ENCODE measurements at places on chromosomes 11 and 22.

GRCh38 chr11:107856180-107856980, 2.2 kb downstream of the SLC35F2 start:
- no peak for DNase-seq

DNA sequence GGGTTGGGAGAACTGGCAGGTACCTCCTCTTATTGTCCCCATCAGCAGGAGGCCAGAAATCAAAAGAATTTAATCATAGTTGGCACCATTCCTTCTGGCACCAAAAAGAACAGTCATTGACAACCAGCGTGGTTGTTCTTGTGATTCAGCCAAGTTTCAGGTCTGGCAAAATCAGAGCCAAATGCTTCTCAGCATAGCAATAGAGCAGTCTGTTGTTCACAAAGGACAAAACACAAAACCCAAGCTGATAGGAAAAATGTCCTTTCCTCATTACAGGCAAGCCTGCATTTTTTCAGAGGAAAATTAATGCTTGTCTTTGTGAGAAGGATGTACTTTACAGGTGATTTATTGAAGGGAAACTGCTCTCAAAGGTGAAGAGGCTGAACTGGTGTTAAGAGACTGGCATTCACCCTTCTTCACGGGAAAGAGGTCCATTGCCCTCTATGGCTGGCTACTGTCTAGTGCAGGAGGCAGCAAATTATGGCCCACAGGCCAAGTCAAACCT, 241.8 kb upstream of the ARHGAP42 start:
- DNase-seq = peak; percentile 25

DNA sequence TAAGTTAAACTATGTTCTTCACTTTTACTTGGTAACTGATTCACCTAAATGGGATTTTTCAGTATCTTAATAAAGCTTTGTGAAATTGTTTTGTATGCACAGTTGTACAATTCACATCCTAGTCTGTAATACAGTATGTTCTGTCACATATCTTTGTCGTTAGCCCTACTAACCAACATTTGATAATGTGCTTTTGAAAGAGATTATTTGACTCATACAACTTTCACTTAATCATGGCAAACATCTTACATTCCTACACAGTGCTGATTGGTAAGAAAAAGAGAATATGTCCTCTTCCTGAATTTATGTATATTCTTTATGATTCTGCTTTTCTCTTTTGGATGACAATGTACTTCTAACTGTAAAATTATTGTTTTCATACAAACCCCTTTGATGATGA, 234.5 kb downstream of the METTL15 start:
- no peak for DNase-seq

DNA sequence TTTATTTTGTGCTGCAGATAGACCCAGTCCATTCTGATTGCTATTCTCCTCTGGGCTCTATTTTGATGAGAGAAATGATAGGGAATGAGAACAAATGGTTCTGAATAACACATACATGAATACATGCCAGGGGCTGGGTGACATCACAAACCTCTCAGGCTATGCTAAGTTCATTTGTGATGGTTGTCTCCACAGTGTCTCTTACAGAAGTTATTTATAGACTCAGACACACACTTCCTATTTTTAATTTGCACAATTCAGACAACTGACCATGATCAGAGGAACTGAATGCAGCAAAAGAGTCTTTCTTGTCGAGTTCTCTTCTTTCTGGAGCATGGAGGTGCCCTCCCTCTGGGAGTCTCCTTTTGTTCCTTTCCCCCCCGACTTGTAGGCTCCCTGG, 991.7 kb downstream of the OPCML start:
- DNase-seq = no peak

- DNase-seq = peak; percentile 70
These were observed 7.0 kb downstream of the TP53I11 start for GRCh38 chr11:44943696-44944095.
